ENCODE measurements at places on chromosomes 4 and X. TPM values are rescaled to one million over a fixed set of nuclear protein-coding genes. Genes with fewer than 3 reads are reported as not detected.

SSX3 gene
- not detected for total RNA-seq

TMPRSS11D gene
- 165 TPM for total RNA-seq

ZDHHC15 gene
- 2.1 TPM for total RNA-seq

DNA sequence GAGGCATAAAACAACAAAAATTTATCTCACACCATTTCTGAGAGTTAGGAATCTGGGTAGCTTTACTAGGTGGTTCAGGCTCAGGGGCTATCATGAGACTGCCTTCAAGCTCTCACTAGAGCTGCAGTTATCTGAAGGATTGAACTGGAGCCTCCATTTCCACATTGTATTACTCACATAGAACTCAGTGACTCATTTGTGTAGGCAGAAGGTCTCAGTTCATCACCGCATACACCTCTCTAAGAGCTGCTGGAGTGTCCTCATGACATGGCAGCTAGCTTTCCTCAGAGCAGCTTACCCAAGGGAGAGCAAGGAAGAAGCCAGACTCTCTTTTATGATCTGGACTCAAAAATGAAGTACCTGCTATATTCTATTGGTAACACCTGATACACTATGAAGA is 389.2 kb downstream of the IQCM start:
- H3K36me3 ChIP-seq = no peaks in the 10 kb centered on the region
- no peaks in the 10 kb centered on the region for H3K27me3 ChIP-seq
- DNase-seq = no peak
- H3K27ac ChIP-seq = no peak overlapping the region

DNA sequence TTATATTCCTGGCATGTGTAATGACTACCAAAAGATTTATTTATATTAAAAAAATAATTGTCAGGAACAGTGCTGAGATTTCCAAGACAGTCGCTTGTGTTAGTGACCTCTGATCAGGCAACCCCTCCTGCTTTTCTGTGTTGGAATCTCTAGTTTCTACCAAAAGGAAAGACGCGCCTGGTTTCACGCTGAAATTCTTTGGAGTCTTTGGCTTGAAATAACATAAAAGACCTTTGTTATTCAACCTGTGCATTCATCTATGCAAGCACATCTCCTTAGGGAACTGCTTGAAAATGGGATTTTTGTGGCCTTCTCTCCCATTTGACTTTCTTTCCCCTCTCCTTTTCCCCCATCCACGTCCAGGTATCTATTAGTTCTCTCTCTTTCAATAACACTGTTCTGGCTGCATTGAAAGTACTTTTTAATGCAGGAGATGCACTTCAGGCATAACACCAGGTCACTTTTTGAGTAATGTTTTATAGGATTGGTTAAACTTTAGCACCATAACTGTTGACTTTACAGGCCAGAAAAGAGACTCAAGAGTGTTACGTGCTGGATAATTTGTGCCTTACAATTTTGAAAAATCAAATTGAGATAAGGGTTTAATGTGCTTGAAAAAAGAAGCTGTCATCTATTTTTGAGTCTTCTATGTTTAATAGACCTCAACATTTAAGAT is 172.7 kb downstream of the GPAT3 start:
- H3K27me3 ChIP-seq = no peaks in the 10 kb centered on the region
- H3K36me3 ChIP-seq = no peaks in the 10 kb centered on the region
- H3K4me1 ChIP-seq = no peaks in the 10 kb centered on the region
- DNase-seq = no peak

GRCh38 chr4:121838136-121838535 is 14.5 kb upstream of the CCNA2 start:
- H3K4me3 ChIP-seq = no peak overlapping the region
- no peak for DNase-seq
- no peak overlapping the region for H3K27ac ChIP-seq
- H3K36me3 ChIP-seq = no peaks in the 10 kb centered on the region

DNA sequence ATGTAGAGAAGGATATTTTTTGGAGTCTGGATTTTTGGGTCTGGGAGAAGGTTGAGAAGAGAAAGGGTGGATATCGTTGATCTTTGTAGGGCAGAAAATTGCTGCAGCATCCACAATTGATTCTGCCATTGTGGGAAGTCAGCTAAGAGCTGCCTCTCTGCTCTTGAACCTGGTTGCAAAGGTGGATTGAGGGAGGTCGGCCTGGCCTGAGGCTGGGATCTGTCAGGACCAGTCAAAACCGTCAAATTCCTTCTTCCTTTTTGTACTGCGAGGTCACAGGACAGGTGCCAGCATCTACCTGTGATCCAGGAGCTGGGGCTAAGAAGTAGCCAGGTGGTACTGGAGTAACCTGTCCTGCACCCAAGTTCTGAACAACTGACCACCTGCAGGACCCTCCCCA is 93.7 kb downstream of the SHOX start:
- no peaks in the 10 kb centered on the region for H3K4me1 ChIP-seq
- no peaks in the 10 kb centered on the region for H3K36me3 ChIP-seq
- no peak overlapping the region for H3K27ac ChIP-seq
- H3K4me3 ChIP-seq = no peak overlapping the region

Data from esophagus squamous epithelium (tissue), 5 donors.